ENCODE measurements at places on chromosomes 12 and 14.

GRCh38 chr12:46165191-46165590 lies 103.7 kb downstream of the SLC38A1 start:
- DNase-seq: no peak

DNA sequence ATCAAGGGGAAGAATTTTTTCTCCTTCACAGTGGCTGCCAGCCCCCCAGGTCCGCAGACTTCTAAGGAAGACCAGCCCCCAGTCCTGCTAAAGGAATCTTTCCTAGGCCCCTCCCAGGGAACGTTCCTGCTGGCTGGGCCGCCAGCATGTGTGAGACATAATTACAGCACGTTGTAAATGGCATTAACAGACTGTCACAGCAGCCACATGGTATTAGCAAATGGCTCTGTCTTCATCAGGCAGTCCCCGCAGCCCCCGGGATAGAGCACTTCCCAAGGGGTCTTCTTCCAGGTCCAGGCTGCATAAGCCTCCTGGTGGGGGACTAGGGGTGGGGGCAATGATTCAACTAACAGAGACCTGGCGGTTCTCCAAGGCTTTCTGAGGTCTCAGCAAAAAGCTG lies 34.9 kb upstream of the FAM222A start:
- no peak for DNase-seq

DNA sequence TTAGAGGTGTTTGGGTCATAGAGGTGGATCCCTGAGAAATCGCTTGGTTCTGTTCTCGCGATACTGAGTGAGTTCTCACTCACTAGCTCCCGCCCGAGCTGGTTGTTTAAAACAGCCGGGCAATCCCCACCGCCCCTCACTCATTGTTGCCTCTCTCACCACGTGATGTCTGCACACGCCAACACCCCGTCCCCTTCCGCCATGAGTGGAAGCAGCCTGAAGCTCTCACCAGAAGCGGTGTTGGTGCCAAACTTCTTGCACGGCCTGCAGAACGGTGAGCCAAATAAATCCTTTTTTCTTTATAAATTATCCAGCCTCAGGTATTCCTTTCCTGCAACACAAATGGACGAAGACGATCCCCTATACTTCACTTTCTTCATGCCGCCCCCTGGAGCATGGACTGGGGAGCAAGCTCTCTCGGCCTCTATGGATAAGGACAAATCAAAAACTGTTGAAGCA lies 45.4 kb upstream of the CCND2 start:
- no peak for DNase-seq

DNA sequence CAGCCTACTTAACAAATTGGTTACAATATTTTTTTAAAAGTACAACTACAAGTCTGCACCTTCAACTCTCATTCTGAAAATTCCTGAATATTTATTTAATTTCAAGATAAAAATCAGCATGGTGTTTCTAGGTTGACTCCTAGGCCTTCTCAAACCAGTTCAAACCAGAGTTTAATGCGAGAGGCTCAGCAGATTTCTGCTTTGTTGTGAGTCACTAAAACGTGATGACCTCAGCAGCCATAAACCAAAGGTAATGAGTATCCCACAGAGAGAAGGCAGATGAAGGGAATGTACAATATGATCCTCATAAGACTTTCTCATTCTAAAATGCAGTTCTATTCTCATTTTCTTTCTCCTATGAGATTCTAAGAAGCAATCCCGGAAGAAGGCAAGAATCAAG lies 1.5 kb downstream of the PRDM4 start:
- DNase-seq: peak; percentile 45

DNA sequence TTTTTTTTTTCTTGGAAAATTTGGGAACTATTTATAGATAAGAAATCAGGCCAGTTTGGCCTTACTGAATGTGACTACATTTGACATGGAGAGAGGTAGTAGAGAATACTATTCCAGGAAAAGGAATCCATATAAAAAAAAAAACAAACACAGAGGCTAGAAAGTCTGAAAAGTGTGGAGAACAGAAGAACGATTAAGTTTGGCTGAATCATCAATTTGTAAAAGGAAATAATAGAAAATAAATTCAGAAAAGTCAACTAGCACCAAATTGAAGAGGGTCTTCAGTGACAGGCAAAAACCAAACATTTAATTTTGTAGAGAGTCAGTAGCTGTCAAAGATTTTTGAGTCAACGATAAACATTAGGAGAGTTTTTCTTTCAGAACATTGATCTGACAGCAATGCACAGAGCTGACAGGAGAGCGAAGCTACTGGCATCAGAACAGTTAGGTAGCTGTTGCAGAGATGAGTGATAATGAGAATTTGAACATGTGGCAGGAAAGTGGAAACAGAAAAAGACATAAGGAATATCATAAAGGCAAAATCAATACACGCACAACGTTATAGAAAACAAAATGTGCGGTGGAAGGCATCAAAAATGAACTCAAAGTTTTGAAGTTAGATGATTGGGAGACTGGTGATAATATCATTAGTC lies 241.2 kb downstream of the SOX5 start:
- no peak for DNase-seq

GRCh38 chr12:67540920-67541624 lies 107.5 kb upstream of the DYRK2 start:
- DNase-seq: no peak

- DNase-seq: no peak
These were observed 837 bp downstream of the COL2A1 start for GRCh38 chr12:48003226-48004052.

GRCh38 chr12:27424631-27425230 lies 21.8 kb upstream of the SMCO2 start:
- peak; percentile 7 for DNase-seq

- DNase-seq: no peak
These were observed 47.9 kb upstream of the MEG3 start for GRCh38 chr14:100777818-100778525.

- no peak for DNase-seq
These were observed 678 bp downstream of the TRMT61A start for GRCh38 chr14:103529383-103530365.

GRCh38 chr12:41530441-41530840 lies 342.3 kb downstream of the PDZRN4 start:
- DNase-seq: no peak

- DNase-seq: no peak
These were observed 206.9 kb upstream of the SLC38A2 start for GRCh38 chr12:46579474-46579873.

DNA sequence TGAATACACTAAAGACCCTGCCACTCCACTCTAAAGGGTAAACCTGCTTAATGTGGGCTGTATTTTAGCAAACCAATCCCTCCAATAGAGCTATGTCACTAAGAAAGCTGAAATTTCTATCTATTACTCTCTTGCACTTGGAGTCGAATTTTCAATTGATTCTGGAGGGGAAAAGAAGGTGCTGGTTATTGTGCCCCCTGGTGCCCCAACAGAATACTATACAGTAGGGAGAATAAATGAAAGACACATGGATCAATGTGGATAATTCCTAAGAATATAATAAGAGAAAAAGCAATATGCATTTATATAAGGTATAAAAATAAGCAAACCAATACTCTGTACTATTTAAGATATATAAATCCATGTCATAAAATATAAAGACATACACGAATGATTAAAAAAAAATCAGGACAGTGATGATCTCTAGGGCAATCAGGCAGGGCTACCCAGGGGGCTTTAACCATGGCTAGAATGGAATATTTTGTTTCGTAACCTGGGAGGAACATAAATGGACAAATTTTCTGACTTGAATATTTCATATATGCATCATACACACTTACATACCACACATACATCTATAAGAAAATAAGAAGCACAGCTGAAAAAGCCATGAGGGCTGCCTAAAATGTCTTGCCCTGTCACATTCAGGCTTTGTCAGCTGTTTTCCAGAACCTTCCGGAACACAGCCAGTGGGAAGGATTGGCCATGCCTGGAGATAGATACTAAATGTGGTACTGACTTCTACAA lies 54.4 kb downstream of the EFCAB11 start:
- no peak for DNase-seq

GRCh38 chr12:104579718-104580495 lies 123.2 kb downstream of the CHST11 start:
- DNase-seq: no peak

- no peak for DNase-seq
These were observed 1.7 kb downstream of the PDE3A start for GRCh38 chr12:20370014-20370386.

GRCh38 chr14:104352493-104353220 lies 214.3 kb downstream of the KIF26A start:
- DNase-seq: no peak

GRCh38 chr12:110024051-110024450 lies 24.3 kb downstream of the C12orf76 start:
- no peak for DNase-seq

DNA sequence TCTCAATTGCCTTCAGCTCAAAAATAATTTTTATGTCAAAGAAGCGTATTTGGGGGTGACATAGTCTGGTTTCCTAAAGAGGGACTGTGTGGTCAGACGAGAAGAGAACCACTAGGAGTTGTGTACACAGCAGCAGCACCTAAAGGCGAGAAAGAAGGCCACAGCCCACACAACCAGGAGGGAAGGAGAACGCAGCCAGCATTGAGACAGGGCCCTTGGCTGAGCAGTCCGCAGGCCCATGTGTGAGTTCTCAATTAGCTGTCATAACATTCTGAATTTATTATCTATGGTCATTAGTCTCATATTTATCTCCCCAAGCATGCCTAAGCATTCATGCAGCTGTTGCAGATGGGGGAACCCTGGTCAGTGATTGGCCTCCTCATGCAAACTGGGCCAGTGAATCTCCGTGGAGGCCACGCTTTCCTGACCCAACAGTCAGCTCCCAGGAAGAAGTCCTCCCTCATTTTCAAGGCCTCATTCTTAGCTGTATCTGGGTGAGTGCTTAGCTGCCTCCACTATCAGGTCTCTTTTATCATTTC lies 81.2 kb upstream of the ATF7IP start:
- DNase-seq: no peak

GRCh38 chr12:89269174-89269573 lies 83.1 kb downstream of the DUSP6 start:
- DNase-seq: no peak

GRCh38 chr12:26277506-26278246 lies 82.3 kb downstream of the SSPN start:
- DNase-seq: no peak

GRCh38 chr12:26863515-26863914 lies 30.5 kb upstream of the ITPR2 start:
- DNase-seq: no peak

DNA sequence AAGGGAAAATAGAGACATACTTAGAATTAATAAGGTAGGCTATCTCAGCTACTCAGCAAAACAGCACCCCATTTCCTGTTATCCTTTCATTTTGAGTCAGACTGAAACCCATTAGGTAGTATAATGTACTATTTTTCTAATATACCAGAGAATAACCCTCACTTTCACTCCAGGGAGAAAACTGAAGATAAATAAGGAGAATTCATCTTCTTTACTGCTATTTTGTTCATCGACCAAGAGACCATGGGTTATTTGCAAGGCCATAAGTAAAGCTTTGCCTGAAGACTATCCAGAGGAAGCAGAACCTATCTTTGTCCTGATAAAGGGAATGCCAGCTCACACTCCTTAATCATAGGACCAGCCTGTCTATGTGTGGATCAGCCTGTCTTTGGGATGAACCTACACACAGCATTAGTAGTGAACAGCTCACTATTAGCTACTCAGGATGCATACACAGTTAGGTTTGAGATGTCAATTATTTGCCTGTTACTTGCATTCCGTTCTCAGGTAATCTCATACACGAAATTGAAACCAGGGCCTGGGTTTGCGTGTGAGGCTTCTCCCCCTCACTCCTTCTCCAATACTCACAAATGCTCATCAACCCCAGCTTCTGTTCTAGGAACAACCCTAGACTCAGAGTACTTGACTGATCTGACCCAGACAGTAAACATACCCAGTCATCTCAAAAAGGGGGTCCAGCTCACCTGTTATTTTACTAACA lies 124.4 kb downstream of the DAD1 start:
- DNase-seq: no peak

- DNase-seq: no peak
These were observed 176.7 kb upstream of the DYRK2 start for GRCh38 chr12:67471810-67472209.

DNA sequence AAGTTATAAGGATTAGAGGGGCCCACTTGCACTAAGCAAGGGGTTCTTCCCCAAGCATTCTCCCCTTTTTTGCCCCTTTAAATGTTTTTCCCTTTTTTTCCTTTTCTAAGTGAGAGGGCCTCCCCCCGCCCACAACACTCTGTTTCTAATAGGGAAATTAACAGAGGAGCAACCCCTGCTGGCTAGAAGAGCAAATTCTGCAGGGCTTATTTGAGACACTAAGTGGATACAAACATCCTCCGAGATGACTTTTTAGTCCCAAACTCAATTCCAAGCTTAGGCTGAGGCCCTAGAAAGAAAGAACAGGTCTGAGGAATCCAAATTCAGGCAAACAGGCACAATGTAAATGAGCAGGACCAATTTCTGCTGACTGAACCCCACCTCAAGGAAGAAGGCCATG lies 138.9 kb downstream of the GPR65 start:
- no peak for DNase-seq

GRCh38 chr14:64971943-64972791 lies at the start of gene RAB15:
Gene RAB15, minus strand, starts transcription at chr14:64972336. Its CDS starts 260 bp downstream, at chr14:64972076.
- DNase-seq: no peak

- no peak for DNase-seq
These were observed 255.0 kb upstream of the NPAS3 start for GRCh38 chr14:32683679-32684078.

DNA sequence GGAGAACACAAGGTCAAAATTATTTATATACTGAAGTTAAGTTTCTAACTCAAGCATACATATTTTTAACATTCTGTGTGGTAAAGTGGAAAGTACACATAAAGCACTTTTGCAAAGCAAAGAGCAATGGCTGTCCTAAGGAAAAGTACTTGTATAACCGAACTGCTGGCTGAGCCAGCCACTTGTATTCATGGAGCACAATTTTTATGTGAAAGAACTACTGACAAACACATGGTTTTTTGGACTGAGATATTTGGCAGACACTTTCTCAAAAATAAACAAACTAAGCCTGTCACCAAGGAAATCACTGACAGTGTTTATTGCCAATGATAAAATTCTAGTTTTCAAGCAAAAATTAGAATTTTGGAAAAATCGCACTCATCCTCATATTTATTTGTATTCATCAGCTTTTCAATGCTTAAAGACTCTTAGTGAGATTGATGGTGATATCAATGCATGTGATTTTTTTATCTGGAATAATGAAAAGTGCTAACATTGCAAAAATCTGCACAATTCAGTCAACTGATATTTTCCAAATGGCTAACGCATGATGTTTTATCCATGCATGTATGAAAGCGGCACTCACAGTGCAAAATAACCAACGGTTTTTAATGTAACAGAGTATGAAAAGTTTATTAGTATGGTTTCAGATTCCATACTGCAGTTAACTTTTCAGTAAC lies 125.3 kb downstream of the IPO8 start:
- no peak for DNase-seq

DNA sequence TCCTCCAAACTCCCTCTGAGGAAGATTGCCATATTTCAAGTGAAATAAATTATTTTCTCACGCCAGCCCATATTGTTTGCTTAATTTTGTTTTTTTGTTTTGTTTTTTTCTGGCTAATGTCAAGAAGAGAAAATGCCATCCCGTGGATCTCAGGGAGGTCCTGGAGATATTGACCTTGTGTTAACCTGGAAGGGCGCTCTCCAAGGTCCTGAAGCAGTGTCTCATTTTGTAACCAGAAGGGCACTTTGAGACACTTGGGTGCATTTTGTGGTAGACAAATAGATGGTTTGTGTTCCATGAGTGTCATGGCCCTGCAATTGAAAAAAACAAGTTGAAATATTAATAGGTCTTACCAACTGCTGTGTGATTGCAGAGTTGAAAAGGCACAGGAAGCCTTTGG lies 268.9 kb downstream of the SUDS3 start:
- DNase-seq: no peak
